Upper lobe of left lung (tissue), 6 donors: ENCODE measurements at places on chromosomes 1 and 21. TPM values are rescaled to one million over a fixed set of nuclear protein-coding genes. Genes with fewer than 3 reads are reported as not detected.

- no peak for DNase-seq
Observed at GRCh38 chr1:47181955-47182675, 7.7 kb downstream of the PDZK1IP1 start.

- DNase-seq = no peak
Observed at GRCh38 chr1:47635597-47635996, 197.8 kb downstream of the FOXD2 start.

GRCh38 chr1:186055846-186056245, 319.2 kb downstream of the TPR start:
- no peak for DNase-seq

FCRLA gene
- total RNA-seq = not detected

DNM3 gene
- 9.9 TPM for total RNA-seq

DNA sequence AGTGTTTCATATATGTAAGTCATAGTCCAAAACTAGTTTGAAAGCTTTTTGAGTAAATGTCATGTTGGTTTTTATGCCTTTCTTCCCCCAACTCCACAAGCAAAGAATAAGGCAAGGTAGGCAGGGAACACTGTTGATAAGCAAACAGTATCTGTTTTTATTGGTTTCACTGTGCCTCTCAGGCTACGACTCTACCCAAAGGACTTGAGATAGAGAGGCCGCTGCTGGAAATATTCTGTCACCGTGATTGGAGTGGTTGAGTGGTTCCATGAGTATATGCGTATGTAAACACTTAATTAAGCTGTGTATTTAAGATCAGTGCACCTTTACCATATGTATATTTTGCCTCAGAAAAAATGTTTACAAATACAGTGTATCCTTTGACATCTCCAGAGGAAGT, 138.1 kb upstream of the KIF26B start:
- DNase-seq = no peak

LCE4A gene
- not detected for total RNA-seq

- DNase-seq = peak; percentile 22
Observed at GRCh38 chr21:25638660-25639550, at the start of gene JAM2. TSS of gene JAM2 (plus strand) at chr21:25639258. CDS start at chr21:25639822, 564 bp downstream.

DNA sequence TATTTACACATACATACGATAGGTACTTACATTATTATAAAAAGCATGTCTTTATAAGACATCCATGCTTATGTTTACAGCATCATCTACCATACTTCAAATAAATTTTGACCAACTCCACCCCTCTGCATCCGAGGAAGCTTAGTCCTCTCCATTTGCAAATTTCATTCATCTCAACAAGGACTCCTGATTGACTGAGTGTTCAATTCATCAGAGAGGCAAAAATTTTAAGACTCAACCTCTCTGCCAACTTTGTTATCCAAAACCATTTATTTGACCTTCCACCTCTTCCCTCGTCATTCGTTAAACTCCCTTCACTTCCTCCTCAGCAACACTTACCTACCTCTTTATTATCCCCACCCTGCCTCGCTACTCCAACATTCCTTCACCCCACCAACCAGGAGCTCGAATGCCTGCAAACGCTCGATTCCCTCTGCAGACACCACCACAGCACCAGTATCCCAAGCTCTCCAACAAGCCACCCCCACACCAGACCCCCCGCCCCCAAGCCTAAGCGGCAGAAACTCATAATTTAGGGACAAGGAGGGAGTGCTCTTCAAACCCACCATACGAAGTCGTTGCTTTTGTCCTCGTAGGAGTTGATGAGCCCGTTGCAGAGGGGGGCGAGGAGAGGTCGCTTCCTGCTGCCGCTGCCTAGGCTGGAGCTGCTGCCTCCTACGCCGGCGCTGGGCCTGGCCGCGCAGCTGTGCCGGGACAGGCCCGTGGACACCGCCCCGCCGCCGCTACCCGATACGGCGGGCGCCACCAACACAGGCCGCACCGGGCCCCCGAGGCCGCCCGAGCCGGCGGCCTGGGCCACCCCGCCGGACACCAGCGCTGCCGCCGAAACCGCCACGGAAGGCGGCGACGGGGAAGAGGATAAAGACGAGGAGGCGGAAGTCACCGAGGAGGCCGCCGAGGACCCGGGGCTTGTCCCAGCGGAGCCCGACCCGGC, 803 bp downstream of the COP1 start:
- peak; percentile 51 for DNase-seq

DIO1 gene
- not detected for total RNA-seq

- DNase-seq = no peak
Observed at GRCh38 chr21:44444286-44444931, 10.9 kb upstream of the LRRC3 start.

GRCh38 chr1:116340506-116341231, 32.4 kb upstream of the ATP1A1 start:
- no peak for DNase-seq

- DNase-seq = no peak
Observed at GRCh38 chr1:50251702-50252101, 143.0 kb downstream of the ELAVL4 start.

DNA sequence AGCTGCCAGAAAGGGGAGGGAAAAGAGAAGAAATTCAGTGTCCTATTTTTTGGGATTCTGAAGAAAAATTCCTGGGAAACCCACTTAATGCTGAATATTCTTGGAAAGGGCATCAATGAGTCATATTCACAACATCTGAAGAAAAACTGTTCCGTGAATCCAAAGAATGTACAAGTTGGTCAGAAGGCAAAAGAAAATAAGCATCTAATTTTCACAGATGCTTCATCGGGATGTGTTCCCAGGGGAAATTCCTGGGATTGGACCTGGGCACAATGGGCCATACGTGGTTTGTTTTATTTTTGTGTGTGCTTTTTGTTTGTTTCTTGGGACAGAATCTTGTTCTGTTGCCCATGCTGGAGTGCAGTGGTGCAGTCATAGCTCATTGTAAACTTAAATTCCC, 112.2 kb downstream of the MAP3K21 start:
- DNase-seq = no peak

- no peak for DNase-seq
Observed at GRCh38 chr1:54070171-54070837, 16.9 kb downstream of the TCEANC2 start.

DNA sequence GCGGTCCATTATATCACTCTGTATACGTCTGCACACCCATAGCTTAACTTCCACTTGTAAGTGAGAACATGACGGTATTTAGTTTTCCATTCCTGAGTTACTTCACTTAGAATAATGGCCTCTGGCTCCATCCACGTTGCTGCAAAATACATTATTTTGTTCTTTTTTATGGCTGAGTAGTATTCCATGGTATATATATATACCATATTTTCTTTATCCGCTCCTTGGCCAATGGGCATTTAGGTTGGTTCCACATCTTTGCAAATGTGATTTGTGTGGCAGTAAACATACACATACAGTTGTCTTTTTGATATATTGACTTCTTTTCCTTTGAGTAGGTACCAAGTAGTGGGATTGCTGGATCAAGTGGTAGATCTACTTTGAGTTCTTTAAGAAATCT, 245.1 kb downstream of the NFIA start:
- DNase-seq = no peak

GRCh38 chr1:18597160-18598042, 33.2 kb upstream of the PAX7 start:
- peak; percentile 51 for DNase-seq
